ENCODE measurements at places on chromosomes 12 and 14.

GRCh38 chr14:94679106-94679810 lies 67.1 kb downstream of the SERPINA3 start:
- no peak for DNase-seq

DNA sequence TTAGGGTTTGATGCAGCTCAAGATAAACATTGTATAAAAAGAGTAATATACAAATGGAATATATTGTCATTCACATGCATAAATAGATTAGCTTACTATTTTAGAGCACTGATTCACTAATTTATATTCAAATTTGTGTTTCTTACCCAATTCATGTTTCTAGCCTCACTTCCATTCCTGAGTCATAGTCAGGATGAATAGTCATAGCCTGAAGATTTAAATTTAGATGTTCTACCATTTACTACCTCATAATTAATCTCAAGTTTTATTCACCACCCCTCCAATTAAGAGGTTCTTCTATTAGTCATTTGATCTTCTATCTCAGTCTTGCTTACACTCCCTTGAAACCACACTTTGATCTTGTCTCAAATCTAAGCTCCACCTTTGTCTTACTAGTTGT lies 38.7 kb downstream of the ANO4 start:
- DNase-seq = no peak

GRCh38 chr12:52258335-52258901 lies 16.0 kb upstream of the KRT86 start:
- no peak for DNase-seq

- no peak for DNase-seq
Measured at GRCh38 chr12:68998041-68998440, 65.1 kb upstream of the CPM start.

DNA sequence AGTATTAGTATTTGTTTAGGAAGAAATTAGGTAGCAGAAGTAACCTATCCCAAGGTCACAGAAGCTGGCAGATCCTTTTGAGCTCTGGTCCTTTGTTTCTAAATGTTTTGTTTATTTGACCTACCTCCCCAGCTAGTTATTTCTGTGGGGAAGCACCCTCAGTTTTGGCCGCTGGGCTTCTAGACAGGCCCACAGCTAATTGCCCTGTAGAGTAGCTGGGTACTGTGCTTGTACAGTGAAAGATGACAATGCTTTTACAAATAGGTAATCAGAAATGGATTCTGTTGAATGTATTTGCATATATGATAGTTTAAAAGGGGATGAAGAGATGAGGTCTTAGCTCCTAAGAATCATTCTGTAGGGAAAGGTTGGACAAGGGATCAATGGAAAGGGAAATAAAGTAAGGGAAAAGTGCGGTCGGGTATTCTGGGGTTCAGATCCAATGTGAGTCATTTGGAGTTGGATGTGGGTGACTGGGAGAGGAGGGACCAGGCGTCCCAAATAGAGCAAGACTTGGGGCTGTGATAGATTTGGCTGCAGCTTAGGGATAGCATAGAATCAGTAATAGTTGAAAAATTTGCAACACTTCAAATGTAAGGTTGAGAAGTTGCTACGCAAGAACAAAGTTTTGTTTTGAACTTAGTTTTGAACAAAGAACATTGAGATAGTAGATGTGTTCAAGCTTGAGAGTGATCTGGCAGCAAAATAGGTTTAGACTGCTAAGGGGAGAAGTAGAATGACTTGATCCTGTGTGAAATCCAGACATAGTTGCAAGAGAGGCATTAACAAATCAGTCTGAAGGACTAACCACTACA lies 3.6 kb downstream of the NUDT4 start:
- no peak for DNase-seq

DNA sequence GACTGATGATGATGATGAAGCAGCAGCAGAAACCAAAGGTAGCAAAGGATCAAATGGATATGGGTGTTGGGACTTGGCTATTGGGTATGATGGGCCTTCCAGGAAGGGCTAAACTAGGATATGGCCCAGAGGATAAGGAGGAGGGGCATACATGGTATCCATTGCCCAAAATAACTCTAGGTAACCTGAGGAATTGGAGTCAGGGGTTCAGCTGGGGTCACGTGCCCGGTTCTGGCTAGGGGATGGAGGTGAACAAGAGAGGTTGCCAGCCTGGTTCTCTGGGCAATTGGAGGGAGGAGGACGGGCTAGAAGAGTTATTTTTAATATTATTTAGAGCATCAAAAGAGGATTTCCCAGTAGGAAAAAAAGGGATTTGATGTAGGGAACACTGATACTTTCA lies 2.7 kb upstream of the ANKRD52 start:
- no peak for DNase-seq

DNA sequence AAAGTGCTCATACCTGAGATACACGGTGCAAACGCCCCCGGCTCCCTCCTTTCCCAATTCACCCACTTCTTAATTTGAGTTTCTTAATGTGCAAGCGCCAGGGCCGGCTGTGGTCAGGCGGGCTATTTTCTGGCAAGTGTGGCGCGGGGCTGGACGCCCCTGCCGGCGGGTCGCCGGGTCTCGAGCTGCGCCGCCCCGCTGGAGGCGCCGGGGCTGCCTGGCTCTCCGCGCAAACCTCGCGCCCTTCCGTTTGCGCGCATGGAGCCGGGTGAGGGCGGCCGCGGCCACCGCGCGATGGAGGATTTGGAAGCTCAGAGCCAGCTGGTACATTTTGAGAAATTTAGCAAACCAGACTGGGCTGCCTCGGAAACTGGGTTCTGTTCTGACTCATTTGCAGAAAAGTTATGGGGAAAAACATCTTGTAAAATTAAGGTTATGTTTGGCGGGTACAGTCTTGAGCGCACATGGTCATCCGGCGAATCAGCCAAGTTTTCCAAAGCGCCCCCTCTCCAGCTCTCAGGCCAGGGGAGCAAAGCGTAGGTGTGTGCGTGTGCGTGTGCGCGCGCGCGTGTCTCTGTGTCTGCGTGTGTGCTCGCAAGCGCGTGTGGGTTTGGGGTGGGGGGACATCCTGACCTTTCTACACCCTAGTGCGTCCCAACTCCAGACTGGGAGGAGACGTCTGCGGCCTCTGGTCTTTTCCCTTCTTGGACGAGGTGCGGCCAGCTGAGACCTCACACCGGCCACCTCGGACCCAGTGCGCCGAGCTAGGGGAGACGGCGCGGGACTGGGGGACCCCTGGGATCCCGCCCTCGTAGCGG lies 6.5 kb upstream of the OTX2 start:
- DNase-seq = no peak

- no peak for DNase-seq
Measured at GRCh38 chr14:59356767-59357166, 108.4 kb downstream of the GPR135 start.

DNA sequence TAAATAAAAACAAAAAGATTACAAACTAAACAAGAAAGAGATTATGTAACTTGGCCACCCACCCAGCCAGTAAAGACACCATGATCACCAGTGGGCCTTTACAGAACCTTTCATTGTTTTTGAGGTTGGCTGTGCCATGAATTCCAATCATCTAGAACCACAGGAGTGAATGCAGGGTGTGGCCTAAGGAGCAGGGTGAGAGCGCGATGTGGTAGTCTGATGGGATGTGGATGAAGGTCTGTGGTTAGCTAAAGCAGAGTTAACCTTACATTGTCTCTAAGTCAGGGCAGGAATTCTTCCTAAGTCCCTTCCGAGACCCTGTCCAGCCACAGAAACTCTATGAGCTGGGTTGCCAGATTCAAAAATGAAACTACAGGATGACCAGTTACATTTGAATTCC lies 54.0 kb upstream of the CDKN3 start:
- no peak for DNase-seq

DNA sequence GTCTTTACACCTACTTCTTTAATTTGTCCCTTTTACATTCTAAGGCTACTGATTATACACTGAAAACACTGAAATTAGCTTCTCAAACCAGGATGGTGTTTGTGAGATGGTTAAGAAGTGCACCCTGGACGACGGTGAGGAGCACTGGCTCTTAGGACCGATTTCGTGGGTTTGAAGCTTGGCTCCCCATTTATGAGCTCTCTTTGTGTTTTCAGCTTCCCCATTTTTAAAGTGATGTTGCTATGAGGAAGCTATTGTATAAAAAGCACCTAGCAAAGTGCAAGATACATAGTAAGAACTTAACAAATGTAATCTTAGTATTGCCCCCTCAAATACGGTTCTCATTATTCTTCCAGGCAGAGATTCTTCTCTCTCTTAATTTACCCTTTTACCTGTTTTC lies 4.7 kb downstream of the NFYB start:
- DNase-seq = no peak

- no peak for DNase-seq
Measured at GRCh38 chr12:67457136-67457535, 188.0 kb downstream of the CAND1 start.

- no peak for DNase-seq
Measured at GRCh38 chr12:112564160-112564784, 145.5 kb downstream of the PTPN11 start.

- DNase-seq = peak; percentile 36
Measured at GRCh38 chr12:129911428-129912049, 7.7 kb upstream of the TMEM132D start.

DNA sequence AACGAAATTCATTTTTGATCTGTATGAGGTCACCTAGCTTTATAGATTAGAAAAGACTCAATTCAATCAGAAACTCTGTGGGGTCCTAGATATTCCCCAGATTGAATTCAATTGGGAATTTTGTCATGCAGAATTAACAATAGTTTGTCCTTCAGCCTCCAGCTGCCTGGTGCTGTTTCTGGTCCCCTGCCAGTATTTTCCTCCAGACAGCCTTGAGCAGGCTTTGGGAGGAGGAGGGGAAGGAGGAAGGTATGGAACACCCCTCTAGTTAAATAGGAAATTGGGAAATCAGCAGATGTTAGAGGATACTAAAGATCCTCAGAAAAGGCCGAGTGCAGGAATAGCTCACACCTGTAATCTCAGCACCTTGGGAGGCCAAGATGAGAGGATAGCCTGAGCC lies 10.6 kb downstream of the GRIP1 start:
- DNase-seq = no peak

GRCh38 chr14:33484264-33484663 lies 466.6 kb downstream of the EGLN3 start:
- DNase-seq = no peak

DNA sequence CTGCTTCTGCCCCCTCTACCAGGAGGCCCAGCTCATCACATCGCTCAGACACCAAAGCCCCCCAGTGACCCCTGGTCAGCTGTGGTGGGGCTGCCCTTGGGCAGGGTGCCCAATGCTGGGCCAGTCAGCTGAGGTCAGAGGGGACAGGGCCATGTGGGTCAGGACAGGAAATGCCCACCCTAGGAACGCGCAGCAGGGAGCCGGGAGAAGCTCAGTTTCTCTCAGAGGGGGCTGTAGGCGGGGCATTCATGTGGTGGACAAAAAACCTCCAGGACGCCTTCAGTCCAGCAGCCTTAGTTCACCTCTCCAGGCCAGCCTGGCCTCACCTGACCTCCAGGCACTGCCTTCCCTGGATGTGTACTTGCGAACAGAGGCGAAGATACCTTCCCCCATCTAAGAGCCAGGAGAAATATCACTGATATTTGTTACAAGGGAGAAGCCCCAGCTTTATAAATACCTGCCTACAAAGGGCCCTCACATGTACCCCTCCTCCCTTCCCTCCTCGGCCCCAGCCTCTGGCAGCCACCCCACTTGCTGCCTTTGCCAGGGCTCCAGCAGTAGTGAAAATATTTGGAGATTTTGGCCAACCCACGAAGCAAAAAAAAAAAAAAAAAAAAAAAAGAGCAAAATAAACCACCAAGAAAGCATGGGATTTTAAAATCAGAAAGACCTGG lies 41.9 kb upstream of the PLEKHG6 start:
- no peak for DNase-seq

DNA sequence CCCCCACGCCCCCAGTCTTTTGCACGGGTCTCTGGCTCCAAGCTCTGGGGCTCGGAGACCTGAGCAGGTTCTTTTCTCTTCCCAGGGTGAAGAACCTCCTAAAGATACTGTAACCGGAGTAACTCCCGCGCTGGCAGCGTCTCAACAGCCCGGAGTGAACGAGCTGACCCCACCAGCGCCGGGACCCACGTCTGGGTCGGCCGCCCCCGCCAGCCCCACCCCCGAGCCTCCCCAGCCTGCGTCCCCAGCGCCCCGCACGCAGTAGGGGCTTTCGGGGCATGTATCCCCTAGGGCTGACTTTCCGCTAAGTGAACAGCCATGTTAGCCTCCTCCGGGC lies 858 bp downstream of the SLC35F4 start:
- no peak for DNase-seq

GRCh38 chr12:129871991-129872972 lies 31.5 kb downstream of the TMEM132D start:
- no peak for DNase-seq

DNA sequence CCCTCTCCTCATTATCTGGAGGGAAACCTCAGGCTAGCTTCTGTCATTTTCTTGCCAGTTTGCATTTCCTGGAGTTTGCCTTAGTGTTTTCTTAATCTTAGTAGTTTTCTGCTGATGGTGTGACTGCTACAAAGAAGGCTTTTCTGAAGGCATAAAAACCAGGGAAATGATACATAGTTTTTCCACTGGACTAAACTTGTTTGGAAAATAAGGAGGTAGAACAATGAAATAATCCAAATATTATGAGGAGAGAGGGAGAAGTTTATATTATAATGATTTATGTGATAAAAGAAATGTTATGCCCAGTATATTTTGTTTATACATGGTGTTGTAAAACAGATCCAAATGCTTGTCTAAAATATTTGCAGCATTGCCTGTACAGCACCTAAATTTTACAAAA lies 22.2 kb downstream of the DAAM1 start:
- DNase-seq = no peak
